Spinal cord (tissue), 10 donors: ENCODE measurements at places on chromosomes 6 and 20. TPM values are rescaled to one million over a fixed set of nuclear protein-coding genes. Genes with fewer than 3 reads are reported as not detected.

Gene GABRR1
- 0.35 TPM for polyA plus RNA-seq

Gene DOK5
- polyA plus RNA-seq: 36.6 TPM

GRCh38 chr20:37389241-37389747, 43.4 kb downstream of the SRC start:
- no peak for DNase-seq

Gene MYH7B
- 5.5 TPM for polyA plus RNA-seq

- DNase-seq: no peak
Observed at GRCh38 chr20:58028123-58028522, 200.3 kb downstream of the ANKRD60 start.

- DNase-seq: no peak
Observed at GRCh38 chr6:168507297-168507696, 66.3 kb downstream of the SMOC2 start.
